ENCODE measurements at places on chromosomes 3 and 15.

GRCh38 chr3:33173103-33173502 is 45.5 kb downstream of the SUSD5 start:
- no peak for DNase-seq

- DNase-seq: no peak
These were observed 257.7 kb upstream of the NR2F2 start for GRCh38 chr15:96072821-96073220.

DNA sequence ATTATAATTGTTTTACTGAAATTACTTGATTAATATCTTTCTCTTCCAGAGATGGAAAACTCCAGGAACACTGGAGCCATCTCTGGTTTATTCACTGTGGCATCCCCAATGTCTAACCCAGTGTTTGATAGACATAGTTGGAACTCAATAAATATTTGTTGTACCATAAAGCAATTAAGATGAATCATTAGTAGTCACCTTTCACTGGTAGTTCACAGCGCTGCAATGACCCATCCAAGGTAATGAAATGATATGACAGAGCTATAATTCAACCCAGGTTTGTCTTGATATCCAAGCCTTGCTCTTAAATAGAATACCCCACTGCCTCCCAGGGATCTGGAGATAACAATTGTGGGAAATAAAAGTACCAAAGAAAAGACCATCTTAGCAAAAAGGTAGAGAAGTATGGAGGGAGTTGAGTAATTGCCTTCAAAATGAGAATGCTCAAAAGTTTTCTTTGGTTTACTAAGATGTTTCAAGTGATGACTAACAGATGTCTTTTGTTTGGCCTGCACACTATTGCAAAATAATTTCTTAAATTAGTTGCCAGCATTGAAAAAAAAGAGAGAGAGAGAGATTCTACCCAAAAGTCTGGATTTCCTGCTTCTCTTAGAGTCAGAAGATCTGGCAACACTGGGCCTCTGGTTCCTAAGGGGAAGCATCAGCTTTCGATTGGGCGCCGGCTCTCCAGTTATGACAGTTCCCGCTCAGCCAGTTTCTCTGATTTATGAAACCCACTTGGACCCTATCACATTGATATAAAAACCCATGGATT is 348.5 kb downstream of the ERC2 start:
- no peak for DNase-seq

DNA sequence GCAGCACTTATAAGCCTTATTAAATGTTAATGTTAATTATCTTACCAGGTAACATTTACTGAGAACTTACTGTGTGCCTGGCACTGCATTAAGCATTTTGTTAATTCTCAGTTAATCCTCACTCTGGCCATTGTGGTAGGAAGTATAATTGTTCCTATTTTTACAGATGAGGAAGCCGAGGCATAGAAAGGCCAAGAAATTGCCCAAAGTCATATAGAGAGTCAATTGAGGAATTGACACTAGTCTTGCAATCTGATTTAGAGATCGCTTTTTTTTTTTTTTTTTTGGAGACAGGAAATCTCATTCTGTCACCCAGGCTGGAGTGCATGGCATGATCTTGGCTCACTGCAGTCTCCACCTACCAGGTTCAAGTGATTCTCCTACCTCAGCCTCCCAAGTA is 132.6 kb upstream of the PROK2 start:
- DNase-seq: no peak

- DNase-seq: no peak
These were observed 200.7 kb upstream of the NSMCE3 start for GRCh38 chr15:29470311-29470710.

GRCh38 chr15:85582131-85583079 is 202.0 kb downstream of the AKAP13 start:
- DNase-seq: no peak

- DNase-seq: no peak
These were observed 122.4 kb downstream of the ADCY5 start for GRCh38 chr3:123326531-123326930.

- no peak for DNase-seq
These were observed 12.1 kb downstream of the GK5 start for GRCh38 chr3:142213298-142213697.

- no peak for DNase-seq
These were observed 28.4 kb upstream of the TPRG1 start for GRCh38 chr3:189143321-189143720.

GRCh38 chr3:36514171-36514570 is 133.9 kb downstream of the STAC start:
- DNase-seq: no peak

GRCh38 chr3:12413721-12414255 is 70.5 kb upstream of the TSEN2 start:
- DNase-seq: no peak

DNA sequence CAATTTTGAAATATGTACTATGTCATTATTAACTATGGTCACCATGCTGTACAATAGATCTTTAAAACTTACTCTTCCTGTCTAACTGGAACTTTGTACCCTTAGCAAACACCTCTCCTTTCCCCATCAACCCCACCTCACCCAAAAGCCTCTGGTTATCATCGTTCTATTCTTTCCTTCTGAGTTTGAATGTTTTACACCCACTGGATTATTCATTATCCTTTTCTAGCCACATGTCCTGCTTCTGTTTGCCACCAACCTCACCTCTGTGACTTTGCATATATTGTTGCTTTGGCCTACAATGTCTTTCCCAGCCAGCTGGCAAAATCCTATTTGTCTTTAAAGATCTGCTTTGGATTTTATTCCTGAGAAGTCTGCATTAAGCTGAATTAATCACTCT is 102.6 kb upstream of the TSPAN3 start:
- no peak for DNase-seq

- no peak for DNase-seq
These were observed 355.8 kb upstream of the C2CD4B start for GRCh38 chr15:62520887-62521286.

- DNase-seq: no peak
These were observed 121.6 kb upstream of the VEPH1 start for GRCh38 chr3:157624801-157625200.

DNA sequence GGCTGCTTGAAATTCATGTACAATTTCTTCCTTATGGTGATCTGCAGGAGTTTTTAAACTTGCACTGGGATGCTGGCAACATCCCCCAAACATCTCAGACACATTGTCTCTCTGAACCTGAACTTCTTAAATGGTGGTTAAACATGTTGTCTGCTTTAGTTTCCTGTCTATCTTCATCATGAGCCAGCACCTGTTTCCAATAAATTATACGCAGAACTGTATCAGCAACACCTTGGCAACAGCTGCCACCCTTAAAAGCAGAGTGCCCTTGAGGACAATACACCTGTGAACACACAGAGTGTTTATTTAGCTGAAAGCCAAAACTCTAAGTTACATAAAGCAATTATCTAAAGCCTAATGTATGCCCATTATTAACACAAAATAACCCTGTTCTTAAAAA is 242.9 kb downstream of the WNT5A start:
- DNase-seq: peak; percentile 75

GRCh38 chr15:72397796-72398588 is at the start of gene TMEM202:
Gene TMEM202, plus strand, starts transcription at chr15:72398305. Its CDS starts 22 bp downstream, at chr15:72398327.
- DNase-seq: no peak

Data from NCI-H1436 treated with DMSO at 0.1 percent for 48 hours (cell line).